ENCODE measurements at places on chromosomes 6 and 20. TPM values are rescaled to one million over a fixed set of nuclear protein-coding genes. Genes with fewer than 3 reads are reported as not detected.

GRCh38 chr20:19973961-19974629 is 43.1 kb upstream of the NAA20 start:
- DNase-seq: no peak

DNA sequence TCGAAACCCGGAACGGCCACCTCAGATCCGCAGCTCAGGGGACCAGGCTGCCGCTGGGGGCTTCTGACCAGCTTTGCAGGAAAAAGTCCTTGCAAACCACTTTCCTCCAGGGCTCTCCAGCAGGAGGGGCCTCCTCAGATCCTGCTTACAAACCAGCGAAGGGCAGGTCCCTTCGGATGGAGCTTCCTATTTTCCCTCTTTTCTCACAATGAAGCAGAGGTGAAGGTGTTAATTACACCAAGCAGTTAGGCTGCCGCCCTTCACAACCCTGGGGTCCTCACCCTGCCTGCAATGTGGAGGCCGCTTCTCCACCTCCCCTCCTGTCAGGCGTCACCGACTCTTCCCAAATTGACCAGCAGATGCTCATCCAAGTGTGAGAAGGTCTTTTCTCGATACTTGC is 5.7 kb downstream of the ARHGAP40 start:
- DNase-seq: no peak

GRCh38 chr6:128827675-128828464 is 55.1 kb upstream of the LAMA2 start:
- no peak for DNase-seq

DNA sequence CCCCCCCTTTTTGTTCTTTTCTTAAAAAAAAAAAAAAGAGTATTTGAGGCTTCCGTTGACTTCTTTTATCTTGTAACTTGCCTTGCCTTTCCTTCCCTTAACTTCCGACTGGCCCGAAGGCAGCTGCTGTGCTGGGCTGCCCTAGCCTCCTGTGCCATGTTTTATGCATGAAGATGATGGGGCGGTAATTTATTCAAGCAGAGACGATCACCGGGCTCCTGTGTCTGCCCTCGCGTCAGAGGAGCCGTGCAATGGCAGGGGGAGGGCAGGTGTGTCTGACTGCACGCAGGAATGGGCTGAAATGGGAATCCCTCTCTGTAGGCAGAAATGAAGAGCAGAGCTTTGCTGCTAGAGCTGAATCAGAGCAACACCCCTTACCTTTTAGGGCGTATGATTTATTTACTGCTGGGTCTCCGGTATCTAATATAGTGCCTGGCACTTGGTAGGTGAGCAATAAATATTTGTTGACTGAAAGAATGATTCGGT is 106.3 kb upstream of the RIPOR2 start:
- DNase-seq: no peak

DNA sequence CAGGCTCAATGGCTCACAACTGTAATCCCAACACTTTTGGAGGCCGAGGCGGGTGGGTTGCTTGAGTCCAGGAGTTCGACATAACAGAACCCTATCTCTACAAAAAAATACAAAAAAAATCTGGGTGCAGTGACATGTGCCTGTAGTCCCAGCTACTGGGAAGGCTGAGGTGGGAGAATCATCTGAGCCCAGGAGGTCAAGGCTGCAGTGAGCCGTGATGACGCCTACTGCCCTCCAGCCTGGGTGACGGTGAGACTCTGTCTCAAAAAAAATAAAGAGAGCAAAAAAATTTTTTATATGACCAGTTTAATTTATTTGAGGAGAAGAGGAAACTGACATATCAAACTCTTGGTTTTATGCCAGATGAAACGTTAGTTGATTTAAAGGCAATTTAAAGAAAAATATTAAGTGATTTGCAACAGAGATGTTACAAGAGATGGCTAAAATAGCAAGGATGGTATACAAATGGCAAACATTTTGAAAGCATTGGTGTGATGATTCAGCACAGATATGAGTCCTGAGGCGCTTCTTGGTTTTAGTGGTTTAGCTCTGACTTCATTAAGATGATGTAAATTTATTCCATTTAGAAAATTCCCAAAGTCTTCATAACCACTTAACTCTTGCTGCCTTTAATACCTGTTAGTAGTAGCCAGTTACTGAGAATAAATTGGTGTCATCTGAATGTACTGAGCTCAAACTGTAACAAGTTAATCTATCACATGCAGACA is 17.7 kb downstream of the GTF2H5 start:
- no peak for DNase-seq

DNA sequence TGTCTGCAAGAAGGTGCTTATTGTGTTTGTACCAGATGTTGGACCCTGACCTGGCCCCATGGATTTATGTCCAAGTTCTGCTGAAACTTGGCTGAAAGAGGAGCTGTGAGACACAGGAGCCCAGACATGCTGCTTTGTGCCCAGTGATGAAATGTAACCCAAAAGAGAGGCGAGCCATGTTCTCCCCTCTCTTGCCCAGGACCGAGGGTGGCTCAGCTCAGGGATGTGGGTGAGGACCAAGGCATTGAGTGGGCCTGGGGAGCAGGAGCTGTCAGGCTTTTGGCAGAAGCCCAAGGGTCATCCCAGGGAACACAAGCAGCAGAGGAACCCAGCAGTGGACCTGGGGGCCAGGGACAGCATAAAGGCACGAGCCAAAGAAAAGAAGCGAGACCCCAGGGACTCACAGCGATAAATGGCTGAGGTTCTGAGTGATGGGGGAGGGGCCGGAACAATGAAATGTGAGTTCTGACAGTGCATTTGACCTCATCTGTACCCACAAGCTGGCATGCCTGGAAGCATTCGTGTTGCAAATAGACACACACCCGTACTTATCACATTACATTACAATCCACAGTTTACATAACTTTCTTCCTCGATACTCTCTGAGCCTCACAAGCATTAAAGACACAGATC is 363.4 kb upstream of the JARID2 start:
- DNase-seq: no peak

DNA sequence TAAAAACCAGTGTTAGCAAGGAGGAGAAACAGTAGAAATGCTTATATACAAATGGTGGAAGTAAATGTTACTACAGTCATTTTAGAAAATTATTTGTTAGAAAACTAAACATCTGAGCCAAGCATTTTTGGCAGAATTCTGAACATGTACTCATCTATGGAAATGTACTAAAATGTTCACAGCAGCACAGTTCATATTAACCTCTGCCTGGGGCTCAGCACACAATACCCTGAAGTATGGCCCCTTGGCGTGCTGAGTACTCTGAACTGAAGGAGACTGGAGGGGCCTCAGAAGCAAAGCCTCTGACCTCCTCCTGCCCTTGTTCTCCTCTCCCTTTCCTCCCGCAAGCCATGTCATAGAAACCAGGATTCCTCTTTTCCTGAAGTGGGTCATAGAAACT is 66.2 kb upstream of the RALGAPA2 start:
- no peak for DNase-seq

DNA sequence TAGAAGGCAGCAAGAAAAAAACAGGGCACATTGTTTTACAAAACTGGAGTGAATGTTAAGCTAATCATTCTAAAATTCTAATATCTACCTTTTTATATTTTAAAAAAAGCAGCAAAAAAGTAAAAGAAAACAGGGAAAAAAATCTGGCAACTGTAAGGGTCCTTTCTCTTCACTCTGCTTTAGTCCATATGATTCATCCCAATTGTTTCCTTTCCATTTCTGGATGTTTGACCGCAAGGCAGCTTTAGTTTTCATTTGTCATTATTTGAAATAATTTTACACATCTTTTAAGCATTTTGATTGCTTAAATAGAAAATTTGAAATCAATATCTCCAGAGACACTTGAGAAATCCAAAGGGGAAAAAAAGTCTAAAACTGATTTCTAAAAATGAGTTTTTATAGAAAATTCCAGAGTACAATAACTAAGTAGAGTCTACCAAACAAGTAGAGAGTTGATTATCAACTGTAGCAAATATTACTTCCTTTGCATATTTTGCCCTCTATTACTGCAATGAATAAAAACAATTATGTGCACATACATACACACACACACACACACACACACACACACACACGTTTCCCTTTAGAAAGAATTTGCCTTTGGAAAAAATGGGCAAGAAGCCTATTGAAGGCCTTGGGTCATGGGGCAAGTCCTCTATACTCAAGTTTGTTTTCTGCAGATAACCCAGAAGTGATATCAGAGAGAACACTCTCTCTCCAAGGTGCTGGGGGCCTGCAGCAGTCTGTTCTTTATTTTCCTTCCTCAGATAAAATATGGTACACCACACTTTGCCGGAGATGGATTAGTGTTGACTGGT is 259.7 kb downstream of the HACE1 start:
- no peak for DNase-seq

- no peak for DNase-seq
Observed at GRCh38 chr6:69279805-69280204, 517.0 kb downstream of the LMBRD1 start.

DNA sequence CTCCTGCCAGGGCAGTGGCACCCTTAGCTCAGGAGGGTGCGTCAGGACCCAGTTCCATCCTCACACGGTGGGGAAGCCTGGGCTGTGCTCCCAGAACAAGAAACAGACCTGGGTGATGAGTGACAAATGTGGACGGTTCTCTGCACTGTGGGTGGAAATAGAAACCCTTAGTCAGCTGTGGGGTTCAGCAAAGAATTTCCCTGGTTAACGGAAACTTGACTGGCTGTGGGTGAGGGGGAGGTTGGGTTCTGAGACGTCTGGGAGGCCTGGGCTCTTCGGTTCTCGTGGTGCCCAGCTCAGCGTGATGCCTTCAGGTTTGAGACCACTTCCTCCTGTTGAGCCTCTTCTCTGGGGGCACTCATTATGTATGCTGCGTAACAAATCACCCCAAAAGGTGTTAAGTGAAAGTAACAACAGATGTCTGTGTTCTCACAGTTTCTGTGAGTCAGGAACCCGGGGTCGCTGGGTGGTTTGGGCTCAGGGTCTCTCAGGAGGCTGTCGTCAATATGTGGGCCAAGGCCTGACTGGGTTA is 53.1 kb upstream of the FAM83D start:
- no peak for DNase-seq

The ADGRB3 gene
- polyA plus RNA-seq: 5.9 TPM

The SNAP91 gene
- polyA plus RNA-seq: 0.60 TPM

The PSMA7 gene
- 188 TPM for polyA plus RNA-seq

The THBD gene
- polyA plus RNA-seq: 4.2 TPM

The FAM209B gene
- polyA plus RNA-seq: 0.55 TPM

The HLA-DRB1 gene
- 16.1 TPM for polyA plus RNA-seq

The CYP24A1 gene
- 2.9 TPM for polyA plus RNA-seq
